ENCODE measurements at places on chromosomes 3 and 15.

GRCh38 chr3:161156936-161157335, 51.8 kb upstream of the B3GALNT1 start:
- DNase-seq: no peak

DNA sequence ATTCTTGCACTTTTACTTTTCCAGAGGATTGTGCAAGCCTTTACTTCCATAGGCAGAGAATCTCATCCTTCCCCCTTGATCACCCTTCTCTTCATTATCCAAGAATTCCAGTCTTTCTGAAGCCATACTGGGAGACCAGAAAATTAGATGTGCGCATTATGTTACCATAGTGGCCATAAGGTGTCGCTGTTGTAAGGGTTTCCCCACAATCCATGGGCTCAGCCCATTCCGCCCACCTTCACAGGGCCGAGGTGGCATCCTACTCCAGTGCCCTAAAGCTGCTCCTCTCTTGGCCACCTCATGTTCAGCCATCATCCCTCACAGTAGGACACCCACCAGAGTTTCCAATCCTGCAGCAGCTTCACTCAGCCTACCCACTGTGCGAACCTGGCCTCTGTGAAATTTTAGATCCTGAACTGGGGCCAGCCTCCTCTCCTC, 35.0 kb downstream of the CTSH start:
- DNase-seq: no peak

GRCh38 chr15:79965846-79966630, 5.0 kb downstream of the BCL2A1 start:
- no peak for DNase-seq

DNA sequence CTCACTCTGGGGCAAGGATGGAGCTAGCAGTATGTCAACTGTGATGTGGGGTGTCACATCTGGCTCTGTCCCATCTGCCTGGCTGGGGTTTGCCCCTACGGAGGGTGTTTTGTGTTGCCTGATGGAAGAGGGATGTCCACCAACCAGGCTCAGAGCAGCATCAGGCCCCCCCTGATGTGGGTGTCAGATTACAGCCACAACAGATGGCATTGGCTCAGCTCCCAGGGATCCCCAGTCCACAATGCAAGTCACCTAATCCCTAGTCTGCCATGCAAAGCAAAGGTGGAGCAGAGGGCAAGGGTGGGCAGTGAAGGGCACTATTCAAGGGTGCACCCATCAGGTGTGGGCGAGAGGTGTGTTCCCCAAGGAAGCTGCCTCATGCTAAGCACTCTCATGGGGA, 48.9 kb upstream of the AMOTL2 start:
- DNase-seq: no peak

DNA sequence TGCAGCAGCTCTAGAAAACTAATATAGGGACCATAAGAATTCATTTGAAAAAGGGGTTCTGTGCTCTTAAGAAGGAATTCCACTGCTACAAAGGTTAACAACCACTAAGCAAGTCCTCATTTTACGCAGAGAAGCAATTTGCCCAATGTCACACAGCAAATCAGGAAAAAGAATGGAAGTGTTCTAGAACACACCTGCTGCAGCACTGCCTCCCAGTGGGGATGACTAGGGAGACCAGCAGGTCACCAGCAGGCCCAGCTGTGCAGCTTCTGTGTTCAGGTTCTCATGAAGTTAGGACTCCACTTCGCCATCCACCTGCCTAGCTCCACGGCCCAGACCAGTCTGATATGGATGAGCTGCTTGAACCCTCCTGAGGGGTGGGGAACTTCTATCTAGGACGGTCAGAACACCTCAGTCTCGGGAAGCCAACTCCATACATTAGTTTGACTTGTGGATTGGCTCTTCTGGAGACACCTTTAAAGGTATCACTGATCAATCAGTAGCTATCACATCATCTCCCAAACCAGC, 18.6 kb downstream of the POMGNT2 start:
- no peak for DNase-seq

DNA sequence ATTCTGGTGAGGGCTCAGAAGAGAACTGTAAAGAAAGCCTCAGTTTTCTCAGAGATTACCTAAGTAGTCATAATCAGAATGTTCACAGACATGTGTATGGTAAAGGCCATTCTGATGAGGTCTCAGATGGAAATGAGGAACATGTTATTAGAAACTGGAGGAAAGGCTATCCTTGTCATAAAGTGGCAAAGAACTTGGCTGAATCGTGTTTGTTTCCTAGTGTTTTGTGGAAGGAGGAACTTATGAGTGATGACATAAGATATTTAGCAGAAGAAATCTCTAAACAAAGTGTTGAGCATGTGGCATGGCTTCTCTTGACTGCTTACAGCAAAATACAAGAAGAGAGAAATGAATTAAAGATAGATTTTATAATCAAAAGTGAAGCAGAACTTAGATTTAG, 12.8 kb upstream of the KLHL40 start:
- DNase-seq: no peak

DNA sequence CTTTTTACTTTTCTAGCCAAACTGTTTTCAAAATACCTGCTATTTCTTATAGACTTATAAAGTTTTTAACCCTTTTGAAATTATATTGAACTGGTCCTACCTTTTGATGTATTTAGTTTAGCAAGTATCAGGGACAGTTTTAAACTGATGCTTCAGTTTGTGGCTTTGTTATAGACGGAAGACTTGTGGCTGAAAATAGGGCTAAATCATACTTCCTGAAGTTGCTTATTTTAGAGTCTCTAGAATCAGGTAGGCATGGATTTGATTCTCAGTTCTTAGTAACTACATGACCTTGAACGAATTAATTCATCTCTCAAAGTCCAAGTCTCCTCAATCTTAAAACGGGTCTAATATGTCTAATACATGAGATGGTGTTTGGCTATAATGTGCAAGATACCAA, 322.8 kb downstream of the RAP2B start:
- DNase-seq: no peak

DNA sequence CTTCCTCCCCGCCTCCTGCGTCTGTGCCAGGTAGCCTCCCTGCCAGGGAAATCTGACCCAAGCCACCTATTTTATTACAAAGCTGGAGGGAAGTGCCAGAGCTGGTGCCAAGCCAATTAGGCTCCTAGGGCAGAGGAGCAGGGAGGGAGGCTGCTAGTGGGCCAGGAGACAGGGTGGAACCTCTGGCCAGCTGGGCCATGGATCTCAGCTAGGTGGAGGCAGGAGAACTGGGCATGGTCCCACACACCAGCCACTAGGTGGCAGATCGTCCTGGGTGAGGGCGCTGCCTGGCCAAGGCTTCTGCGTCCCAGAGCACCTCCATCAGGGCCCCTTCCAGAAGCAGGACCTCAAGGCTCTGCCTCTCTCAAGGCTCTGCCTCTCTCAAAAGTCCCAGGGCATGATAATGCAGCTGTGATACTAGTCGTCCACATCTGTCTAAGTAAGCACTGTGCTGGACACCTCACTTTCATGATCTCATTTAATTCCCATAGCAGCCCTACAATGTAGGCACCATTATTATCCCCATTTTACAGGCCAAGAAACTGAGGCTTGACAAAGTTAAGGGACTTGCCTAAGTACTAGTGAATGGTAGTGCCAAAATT, 4.5 kb upstream of the RFT1 start:
- DNase-seq: peak; percentile 35

- no peak for DNase-seq
Measured at GRCh38 chr3:65830948-65831732, 207.6 kb downstream of the MAGI1 start.

GRCh38 chr15:34799149-34800101, 4.1 kb upstream of the ACTC1 start:
- no peak for DNase-seq

- DNase-seq: no peak
Measured at GRCh38 chr3:189580190-189580589, 51.0 kb upstream of the TP63 start.

DNA sequence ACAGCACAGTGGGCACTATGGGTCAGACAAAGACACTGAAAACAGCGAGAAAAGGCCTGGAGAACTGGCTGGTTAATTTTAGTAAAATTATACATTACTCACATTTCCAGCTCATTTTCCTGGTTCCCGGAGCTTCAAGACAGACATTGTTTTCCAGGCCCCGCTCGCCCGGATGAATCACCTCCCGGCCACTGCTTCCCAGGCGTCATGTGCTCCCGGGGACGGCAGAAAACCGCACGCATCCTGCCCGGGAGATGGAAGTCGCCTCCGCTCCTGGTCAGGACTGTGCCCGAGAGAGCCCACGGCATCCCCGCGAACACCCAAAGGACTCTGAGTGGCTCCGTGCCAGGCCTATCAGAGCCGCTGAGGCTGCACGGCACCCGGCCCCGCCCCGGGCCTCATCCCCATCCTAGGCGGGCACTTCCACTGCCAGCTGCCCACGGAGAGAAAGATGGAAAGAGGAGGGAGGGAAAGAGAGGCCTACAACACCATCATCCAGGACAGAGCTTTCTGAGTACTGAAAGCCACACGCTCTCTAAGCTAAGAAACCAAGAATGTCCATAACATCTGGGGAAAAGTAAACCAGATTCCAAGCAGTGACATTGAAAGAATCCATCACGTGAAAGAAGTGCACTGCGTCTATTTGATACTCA, 75.1 kb downstream of the VGLL4 start:
- DNase-seq: peak; percentile 82

GRCh38 chr3:115571413-115571812, 51.9 kb upstream of the GAP43 start:
- DNase-seq: no peak

- DNase-seq: no peak
Measured at GRCh38 chr3:188929137-188929536, 242.6 kb upstream of the TPRG1 start.

DNA sequence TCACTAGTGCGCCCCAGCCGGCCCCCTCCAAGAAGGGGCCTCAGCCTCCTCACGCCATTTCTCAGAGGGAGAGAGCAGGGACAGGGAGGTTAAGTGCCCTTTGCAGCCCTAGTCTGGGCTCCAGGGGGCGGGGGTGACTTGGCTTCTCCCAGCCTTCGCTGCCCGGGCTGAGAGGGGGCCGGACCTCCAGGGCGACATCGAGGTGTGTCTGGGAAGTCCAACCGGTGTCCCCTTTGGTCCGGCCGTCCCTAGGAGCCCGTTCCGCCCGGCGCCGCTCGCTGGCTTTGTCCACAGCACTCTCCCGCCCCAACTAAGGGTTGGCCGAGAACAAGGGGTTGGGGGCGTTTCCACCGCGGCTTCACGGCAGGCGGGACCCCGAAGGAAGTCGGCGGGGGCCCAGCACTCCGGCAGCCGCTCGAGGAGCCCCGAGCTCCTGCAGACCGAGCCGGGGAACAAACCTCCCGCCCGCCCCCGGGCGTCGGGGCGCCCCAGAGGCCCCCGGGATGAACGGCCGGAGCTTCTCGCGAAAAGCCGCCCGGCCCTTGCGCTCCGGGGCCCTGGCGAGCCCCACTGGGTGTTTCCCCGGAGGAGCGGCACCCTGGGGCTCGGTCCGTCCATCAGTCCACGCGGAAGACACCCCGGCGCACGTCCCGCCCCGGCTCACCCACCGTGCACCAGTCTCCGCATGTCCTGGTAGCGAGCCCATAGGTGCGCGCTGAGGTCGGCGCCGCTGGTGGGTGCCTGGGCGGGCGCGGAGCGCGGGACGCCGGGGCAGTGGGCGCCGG, 627 bp downstream of the NT5DC2 start:
- DNase-seq: peak; percentile 42

- DNase-seq: no peak
Measured at GRCh38 chr3:73225991-73226390, 164.5 kb downstream of the EBLN2 start.

DNA sequence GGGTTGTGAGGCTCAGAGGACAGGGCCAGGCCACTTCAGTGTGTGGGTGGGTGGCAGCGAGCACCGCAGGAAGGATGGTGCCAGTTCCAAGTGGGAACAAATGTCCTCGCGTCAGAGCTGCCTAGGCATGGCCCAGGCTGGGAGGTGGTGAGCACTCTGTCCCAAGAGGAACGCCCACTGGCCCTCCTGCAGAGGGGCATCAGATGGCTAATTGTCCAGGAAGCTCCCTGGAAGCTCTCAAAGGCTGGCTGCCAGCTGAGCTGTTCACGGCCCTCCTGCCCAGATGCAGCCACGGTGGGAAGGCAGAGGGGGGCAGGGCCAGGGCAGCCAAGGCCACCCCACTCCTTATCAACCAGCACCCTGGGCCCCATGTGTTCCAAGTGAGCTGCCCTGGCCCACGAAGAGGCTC, 55.2 kb downstream of the IQSEC1 start:
- DNase-seq: no peak

GRCh38 chr3:69738859-69739203, 433 bp upstream of the MITF start:
- DNase-seq: no peak

DNA sequence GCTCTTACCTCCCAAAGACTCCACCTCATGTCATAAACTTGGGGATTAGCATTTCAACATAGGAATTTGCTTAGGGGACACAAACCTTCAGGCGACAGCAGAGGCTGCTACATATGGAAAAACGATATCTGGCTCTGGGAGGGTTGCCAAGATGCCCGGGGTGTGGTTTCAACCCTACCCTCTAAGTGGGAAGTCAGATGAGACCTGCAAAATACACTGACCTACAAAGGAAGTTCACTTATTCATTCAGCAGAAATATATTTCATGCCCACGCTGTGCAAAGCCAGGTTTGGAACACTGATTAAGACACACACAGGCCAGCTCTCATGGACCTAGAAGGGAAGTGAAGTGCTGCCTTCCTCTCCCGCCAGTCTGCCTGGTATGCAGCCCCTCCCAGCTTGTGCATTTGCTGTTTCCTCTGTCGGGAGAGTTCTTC, 239.3 kb downstream of the FEZF2 start:
- peak; percentile 38 for DNase-seq

DNA sequence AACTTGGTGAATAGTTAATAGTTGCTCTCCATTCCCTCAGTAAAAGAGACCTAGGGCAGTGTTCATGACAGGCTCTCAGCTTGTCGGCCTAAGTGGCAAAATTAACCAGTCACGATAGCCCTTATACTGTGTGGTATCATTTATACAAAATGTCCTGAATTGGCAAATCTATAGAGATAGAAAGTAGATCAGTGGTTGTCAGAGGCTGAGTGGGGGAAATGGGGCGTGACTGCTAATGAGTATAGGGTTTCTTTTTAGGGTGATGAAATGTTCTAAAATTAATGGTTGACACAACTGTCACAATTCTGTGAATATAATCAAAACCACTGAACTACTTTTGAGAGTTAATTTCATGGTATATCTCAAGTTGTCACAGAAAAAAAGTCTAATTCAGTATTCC, 20.9 kb downstream of the ARIH1 start:
- no peak for DNase-seq

DNA sequence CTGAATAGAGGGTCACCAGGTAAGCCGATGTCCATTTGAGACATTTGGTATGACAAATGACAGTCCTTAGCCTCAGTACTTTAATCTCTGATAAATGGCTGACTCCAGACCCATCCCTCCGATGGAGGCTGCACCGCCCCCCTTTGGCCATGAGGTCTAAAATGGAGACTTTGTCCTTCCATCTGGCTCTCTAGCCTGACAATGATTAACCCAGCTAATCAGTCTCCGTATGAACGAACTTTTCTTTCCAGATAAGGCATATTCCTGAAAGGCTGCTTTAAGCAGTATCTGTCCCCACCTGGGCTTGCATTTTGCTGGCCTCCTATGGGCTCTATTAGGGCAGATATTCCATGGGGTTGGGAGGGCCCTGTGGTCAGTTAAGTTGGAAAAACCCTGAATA, 10.8 kb upstream of the MYZAP start:
- no peak for DNase-seq
